Temporal lobe (tissue), 4 donors: ENCODE measurements at places on chromosomes 5 and 9. TPM values are rescaled to one million over a fixed set of nuclear protein-coding genes. Genes with fewer than 3 reads are reported as not detected.

Gene BHMT2
- total RNA-seq: 0.25 TPM

Gene PCDHB15
- 16.0 TPM for total RNA-seq

Gene WWC1
- total RNA-seq: 60.5 TPM

Gene CARTPT
- 0.74 TPM for total RNA-seq

Gene CATSPER3
- total RNA-seq: not detected

Gene RGS14
- total RNA-seq: 3.4 TPM

Gene ZBTB26
- total RNA-seq: 12.5 TPM

Gene TCF7
- total RNA-seq: 0.98 TPM

Gene PITX1
- 0.25 TPM for total RNA-seq

Gene ORM2
- total RNA-seq: not detected

Gene SLC1A3
- total RNA-seq: 188 TPM
